ENCODE measurements at places on chromosomes 2 and 18.
A peak's percentile ranks its signal among the peaks of the same experiment; 100 is the strongest.

DNA sequence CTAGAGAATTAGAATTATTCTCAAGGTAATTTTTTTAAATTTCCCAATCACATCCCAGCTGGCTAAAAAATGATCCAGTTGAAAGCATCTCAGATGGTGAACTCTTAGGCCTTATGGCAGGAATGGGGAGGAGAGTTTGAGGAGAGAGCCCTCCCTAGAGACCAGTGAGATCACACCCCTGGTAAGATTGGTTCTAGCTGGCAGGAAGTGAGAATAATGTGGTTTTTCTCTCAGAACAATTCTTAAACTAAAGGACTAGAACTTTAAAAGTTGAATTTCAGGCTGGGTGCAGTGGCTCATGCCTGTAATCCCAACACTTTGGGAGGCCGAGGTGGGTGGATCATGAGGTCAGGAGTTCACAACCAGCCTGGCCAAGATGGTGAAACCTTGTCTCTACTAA lies 120.2 kb downstream of the MYO3B start:
- DNase-seq, result no peak

GRCh38 chr2:216643986-216644659 lies 10.9 kb downstream of the IGFBP2 start:
- DNase-seq, result no peak

- no peak for DNase-seq
Measured at GRCh38 chr2:96848264-96848663, 4.4 kb upstream of the ANKRD23 start.

- DNase-seq, result no peak
Measured at GRCh38 chr2:69683170-69683971, 39.8 kb upstream of the AAK1 start.

- no peak for DNase-seq
Measured at GRCh38 chr18:23331091-23331920, 121.8 kb upstream of the RIOK3 start.

DNA sequence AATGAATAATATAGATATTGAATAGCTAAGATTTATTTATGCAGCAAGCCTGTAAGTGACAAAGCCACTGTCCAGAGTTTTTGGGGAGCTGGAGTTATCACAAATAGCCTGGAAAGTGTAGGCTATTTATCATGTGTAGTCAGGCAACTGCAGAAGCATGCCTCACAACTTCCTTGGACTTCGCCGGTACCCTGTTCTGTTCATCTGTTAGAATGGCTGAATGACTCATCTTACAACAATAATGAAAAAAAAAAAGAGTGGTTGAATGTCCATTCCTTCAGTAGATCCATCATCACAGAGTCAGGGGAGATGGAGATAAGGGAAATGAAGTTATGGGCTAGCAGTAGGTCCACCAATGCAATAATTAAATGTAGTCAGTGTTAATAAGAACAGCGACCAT lies 24.0 kb upstream of the ATP5MC3 start:
- no peak for DNase-seq

- DNase-seq, result no peak
Measured at GRCh38 chr2:129880309-129880708, 99.2 kb upstream of the RAB6C start.

GRCh38 chr2:177074099-177074710 lies 138.4 kb upstream of the HNRNPA3 start:
- DNase-seq, result no peak

DNA sequence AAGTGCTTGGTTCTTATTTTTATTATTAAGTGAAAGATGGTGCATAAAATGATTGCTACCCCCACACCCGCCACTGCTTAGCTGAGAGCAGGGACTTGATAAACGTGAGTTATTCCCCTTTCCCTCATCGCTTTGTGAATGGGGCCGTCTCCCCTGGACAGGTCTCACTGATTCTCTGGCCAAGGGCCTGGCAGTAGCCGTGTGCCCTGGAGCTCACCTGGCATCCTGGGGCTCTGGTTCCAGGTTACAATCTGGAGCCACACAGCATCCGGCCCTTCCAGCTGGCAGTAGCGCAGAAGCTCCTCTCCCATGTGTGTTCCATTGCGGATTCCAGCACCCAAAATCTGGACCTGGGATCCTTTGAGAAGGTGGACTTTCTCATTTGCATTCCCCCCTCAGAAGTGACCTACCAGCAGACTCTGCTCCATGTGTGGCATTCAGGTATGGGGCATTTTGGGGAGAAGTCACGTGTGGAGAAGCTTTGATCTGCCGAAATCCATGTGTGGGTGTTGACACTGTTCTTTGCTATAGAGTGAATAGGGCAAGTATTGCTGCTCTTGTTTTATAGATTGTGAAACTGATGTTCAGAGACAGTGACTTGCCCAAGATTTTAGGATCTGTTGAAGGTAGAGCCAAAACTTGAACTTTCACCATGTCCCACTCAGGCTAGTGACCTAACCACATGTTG lies 63.8 kb downstream of the GREB1 start:
- DNase-seq, result no peak

DNA sequence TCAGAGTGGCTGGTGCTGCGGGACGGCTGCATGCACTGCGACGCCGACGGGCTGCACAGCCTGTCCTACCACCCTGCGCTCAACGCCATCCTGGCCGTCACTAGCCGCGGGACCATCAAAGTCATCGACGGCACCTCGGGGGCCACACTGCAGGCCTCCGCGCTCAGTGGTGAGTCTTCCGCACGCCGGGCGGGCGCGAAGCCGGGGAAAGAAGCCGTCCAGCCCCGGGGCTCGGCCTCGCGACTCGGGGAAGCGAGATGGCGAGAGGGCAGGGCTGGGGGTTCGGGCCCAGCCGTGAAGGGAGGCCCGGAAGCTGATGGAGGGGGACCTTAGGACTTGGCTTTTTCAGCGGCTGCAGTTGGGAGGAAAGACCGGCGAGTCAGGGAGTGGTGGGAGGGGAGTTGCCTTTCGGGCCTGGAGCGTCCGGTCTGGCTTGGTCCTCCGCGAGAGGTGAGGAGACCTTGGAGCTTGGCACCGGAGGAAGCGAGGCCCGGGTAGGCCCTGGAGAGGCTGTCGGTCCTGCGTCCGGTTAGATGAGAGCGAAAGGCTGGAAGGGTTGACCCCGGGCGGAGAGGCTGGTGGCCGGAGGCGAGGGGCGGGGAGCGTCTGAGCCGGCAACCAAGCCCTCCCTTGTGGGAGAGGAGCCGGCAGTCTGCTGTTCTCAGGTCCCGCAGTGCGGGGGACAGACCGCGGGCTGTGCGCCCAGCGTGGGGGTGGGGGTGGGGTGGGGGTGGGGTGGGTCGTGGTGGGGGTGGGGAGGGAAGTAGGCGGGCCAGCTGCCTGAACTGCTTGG lies 691 bp downstream of the BIRC6 start:
- peak; percentile 3 for DNase-seq

DNA sequence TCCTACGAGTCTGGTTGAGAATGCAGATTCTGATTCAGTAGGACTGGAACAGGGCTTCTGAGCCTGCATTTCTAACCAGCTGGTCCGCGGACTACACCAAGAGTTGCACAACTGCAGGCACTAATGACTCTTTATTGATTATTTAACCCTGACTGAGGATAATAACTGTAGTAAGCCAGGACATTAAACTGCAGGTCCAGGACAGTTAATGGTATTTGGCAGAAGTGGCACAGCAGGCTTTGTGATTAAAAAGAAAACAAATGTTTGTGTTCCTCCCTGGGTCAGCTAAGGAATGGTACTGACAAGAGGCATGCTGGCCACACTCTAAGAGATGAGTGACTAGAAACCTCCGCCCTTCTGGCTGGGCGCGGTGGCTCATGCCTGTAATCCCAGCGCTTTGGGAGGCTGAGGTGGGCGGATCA lies 59.4 kb downstream of the ALPK2 start:
- DNase-seq, result no peak

GRCh38 chr2:80459028-80459427 lies 154.5 kb upstream of the LRRTM1 start:
- no peak for DNase-seq

DNA sequence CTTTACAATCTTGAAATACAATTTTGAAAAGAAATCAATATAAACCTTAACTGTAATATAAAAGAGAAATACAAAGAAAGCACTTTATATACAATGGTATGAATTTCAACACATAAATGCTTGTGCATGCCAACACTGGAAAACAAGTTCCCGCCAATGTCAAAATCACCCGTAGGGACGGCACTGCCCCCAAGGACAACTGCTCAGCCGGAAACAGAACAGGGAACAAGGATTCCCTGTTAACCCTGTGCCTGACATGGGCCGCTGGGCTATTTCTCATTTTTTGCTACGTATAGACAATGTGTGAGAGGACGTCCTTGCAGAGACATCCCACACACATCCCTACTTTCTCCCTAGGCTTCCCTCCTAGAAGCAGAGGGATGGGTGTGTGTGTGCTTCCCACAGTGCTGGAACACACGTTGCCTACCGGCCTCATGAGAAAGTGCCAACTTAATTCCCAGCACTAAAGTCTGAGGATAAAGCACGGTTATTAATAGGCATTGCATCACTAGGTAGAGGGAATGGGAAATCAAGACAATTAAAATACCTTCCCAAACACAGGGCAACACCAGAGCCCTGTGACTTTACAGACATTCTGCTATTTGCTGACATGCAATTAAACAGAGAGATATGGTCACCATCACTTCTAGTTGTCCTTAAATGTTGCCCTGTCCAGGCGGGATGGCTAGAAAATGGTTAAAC lies 14.4 kb downstream of the AFG3L2 start:
- DNase-seq, result no peak

DNA sequence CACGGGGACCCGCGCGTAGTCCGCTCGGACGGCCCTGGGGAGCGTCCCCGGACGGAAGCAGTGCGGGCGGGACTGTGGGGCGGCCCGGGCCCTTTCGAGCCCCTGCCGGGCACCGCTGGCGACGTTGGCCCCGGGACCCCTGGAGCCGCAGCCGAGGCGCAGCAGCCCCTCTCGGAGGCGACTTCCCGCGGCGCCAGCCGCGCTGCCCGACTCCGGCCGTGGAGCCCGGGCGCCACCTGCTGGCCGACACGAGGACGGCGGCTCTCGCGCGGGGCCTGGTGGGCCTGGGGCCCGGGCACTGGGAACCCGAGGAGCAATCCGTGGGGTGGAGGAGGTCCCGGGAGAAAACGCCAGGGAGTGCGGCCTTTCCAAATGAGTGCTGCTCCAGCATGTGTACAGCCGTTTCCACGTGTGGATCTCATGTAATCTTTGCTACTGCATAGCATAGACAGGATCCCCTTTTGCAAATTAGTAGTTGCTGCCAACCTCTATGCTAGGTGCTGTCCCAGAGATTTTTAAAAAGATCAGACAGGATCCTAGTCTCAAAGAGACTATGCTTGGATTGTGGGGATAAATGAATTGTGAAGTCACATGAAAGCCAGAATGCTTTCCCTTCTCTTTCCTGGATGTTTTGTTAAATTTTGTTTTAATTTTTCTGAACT lies 4.0 kb downstream of the ID2 start:
- peak; percentile 65 for DNase-seq

DNA sequence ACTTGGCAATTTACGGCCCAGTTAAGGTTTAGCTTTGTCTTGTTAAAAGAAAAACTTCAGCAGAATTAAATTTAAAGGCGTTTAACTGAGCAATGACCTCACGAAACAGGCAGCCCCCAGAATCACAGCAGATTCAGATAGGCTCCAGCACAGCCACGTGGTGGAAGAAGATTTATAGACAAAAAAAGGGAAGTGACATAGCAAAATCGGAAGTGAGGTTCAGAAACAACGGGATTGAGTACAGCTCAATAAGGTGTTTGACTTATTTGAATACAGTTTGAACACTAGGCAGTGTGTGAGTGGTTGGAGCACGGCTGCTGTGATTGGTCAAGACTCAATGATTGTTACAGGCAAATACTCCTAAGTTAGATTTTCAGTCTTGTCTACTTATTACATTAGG lies 79.8 kb downstream of the MOGAT1 start:
- DNase-seq, result no peak

- no peak for DNase-seq
Measured at GRCh38 chr18:41456831-41457230, 498.2 kb upstream of the PIK3C3 start.
